ENCODE measurements at places on chromosomes 3 and 15. TPM values are rescaled to one million over a fixed set of nuclear protein-coding genes. Genes with fewer than 3 reads are reported as not detected.

The IMPG2 gene
- total RNA-seq, result 0.10 TPM

The GOLGA6L7 gene
- not detected for total RNA-seq

The CD86 gene
- not detected for total RNA-seq

The IL16 gene
- total RNA-seq, result 1.0 TPM
